Stimulated activated CD8-positive, alpha-beta memory T cell treated with anti-CD3 and anti-CD28 coated beads, Interleukin-4, amount 100 ng/mL, for 1 hour (primary cell): ENCODE measurements at places on chromosomes 1 and 21.

DNA sequence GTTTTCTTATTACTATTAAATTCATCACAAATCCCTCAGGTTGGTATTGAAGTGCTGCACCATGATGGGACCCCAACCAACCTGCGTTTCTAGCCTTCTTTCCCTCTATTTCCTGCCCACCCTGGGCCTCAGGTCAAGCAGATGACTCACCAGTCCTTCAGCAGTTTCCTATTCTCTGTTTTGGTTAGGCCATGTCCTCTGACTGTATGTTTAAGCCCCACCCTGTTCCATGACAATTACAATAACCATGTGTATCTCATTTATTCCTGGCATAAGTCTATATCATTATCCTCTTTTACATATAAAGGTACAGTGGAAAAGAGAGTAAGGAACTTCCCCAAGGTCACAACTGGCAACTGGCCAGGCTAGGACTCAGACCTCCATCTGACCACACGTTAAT, 5.3 kb upstream of the FAM78B start:
- DNase-seq = no peak

DNA sequence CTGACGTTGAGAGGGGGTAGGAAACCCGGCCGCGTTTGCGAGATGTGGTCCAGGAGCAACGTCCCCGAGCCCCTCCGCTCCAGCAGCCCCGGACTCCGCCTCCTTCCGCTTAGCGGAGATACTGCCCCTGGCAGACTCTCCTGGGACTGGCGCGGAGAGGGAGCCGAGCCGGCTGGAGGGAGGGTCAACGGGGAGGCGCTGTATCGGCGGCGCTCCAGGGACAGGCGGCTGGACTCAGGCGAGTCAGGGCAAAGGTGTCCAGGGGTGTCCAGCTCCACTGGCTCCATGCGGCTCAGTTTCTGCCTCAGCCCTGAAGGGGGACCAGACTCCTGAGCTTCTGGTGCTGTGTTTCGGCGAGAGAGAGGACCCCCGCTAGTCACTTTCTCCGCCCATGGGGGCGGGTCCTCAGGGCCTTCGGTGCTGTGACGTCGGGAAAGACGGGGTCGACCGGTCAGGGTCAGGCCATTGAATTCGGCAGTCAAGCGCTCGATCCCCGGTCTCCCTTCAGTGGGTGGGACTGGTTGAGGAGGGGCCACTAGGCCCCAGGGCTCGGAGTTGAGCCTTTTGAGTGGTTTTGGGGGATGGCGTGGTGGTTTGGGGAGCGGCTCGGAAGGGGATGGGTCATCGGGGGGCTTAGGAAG, 2.8 kb upstream of the LIX1L start:
- DNase-seq = no peak

- DNase-seq = no peak
Observed at GRCh38 chr21:22019766-22020165, 1021.6 kb downstream of the NCAM2 start.

- no peak for DNase-seq
Observed at GRCh38 chr21:38258521-38259485, 2.0 kb downstream of the KCNJ15 start.
